ENCODE measurements at places on chromosomes 4 and X.

DNA sequence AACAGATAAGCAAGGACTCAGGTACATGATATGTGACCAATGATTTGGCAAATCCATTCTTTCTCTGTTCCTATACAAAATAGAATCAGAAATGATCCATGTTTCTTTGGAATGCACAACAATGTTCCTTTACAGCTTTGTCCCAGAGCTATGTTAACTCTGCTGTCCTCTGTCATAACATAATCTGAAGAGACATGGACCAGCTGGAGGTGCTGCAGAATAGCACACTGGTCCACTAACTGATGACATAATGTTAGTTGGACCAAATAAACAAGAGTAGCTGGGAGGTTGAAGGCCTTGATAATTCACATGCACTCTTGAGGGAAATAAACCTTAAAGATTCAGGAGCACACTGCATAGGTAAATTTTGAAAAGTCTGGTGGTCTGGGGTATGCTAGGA is 23.0 kb upstream of the DHX15 start:
- DNase-seq, result peak; percentile 13

GRCh38 chrX:135408794-135409193 is 12.9 kb upstream of the SMIM10L2A start:
- no peak for DNase-seq

DNA sequence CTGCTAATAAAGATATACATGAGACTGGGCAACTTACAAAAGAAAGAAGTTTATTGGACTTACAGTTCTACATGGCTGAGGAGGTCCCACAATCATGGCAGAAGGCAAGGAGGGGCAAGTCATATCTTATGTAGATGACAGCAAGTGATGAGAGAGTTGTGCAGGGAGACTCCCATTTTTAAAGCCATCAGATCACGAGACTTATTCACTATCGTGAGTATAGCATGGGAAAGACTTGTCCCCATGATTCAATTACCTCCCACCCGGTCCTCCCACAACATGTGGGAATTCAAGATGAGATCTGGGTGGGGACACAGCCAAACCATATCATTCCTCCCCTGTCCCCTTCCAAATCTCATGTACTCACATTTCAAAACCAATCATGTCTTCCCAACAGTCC is 50.9 kb upstream of the GRID2 start:
- DNase-seq, result no peak

DNA sequence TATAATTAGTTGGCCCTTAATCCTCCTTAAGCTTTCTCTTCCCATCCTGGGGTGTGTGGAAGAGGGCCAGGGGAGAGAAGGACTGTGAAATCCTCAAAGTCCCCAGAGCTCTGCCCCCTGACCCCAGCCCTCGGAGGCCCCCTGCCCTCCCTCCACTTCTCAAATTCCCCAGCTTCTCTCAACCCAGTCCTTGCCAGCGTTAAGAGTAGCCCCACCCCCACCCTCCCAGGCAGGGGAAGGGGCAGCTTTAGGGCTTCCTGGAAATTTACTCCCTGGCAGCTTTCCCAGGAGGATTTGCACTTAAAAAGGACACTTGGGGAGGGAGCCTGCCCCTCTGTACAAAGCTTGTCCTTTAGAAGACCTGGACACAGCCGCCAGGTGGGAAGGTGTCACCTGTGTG is 11.8 kb upstream of the CD40LG start:
- no peak for DNase-seq

- DNase-seq, result no peak
Observed at GRCh38 chr4:866761-867390, 40.9 kb upstream of the CPLX1 start.

DNA sequence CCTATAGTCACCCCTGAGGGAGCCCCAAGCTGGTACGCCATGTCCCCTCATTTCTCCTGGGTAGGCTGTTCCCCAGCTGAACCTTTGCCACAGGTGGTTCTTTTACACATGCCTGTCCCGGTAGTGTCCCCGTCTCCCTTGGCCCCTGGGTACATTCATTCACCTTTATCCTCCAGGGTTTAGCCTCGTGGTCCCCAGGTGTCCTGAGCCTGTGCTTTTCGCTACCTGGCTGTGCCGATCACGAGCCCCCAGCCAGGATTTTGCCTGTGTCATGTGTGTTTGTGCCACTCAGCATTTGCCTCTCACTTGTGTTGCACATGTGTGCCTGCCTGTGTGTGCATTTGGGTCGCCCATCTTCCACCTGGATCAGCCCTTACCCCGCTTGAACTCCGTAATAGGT is 57.6 kb downstream of the GPR143 start:
- DNase-seq, result no peak

DNA sequence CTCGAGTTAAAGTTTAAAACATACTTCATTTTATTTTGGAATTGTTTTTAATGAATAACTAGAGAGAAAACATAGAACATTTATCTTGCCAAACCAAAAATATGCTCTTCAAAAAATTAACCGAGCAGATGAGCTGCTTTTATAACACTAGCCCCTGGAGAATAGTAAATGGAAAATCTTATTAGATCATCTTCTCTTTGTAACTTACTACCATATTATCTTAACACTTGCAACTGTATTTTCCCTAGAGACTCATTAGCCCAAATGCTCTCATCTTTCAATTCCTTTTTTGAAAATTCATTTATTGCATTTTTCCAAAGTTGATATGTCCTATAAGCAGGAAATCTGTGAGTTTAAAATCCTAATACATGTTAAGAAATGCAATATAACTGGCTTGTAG is 143.3 kb downstream of the CAMK2D start:
- DNase-seq, result no peak

GRCh38 chr4:188879598-188879997 is 740.4 kb downstream of the TRIML1 start:
- no peak for DNase-seq

DNA sequence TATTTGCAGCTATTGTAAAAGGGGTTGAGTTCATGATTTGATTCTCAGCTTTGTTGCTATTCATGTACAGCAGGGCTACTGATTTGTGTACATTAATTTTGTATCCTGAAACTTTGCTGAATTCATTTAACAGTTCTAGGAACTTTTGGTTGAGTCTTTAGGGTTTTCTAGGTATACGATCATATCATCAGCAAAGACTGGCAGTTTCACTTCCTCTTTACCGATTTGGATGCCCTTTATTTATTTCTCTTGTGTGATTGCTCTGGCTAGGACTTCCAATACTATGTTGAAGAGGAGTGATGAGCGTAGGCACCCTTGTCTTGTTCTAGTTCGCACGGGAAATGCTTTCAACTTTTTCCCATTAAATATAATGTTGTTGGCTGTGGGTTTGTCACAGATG is 48.1 kb downstream of the NPY1R start:
- DNase-seq, result no peak

GRCh38 chrX:21493226-21493830 is 119.1 kb downstream of the CNKSR2 start:
- no peak for DNase-seq

DNA sequence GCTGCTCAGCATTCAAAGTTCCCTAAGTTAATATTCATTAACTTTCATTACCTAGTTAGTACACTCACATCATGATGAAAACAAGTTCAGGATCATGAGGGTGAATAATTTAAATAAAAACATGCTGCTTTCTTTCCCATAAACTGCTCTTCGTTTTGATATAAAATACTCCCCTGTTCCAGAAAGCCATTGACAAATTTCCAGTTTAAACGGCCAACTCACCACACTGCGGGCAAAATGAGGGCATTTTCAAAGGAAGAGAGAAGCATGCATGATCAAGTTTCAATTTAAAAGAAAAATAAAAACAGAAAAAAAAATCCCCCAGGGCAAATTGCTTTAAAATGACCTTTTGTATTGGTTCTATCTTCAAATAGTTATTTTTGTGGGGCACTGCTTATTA is 69.6 kb downstream of the EPHA5 start:
- DNase-seq, result no peak

DNA sequence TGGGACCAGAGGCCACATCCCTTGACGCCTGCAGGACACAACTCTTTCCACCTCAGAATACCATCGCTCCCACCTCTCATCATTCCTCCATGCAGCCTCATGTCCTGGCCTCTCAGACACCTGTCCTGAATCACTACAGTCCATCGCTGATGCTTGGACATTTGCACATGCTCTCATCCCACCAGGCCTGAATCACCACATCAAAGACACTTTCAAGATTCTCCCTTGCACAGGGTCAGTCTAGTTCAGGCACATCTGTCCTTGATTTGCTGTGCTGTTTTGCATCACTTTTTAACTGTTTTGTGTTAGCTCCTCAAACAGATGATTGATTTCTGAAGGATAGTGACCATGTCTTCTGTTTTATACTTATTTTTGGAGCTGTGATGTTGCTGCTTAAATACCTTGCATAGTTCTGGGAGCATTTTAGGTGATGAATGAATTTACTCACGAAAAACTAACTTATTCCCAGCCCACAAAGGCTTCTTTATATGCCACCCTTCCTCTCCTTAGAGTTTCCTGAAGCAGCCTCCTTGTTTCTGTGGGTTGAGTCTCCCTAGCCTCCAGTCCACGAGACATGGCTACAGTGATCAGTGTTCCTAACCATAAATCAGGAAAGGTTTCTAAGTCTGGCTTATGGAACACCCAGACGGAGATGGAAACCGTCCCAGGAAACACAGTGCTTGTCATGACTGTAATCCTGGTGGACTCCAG is 2.6 kb downstream of the FAM114A1 start:
- no peak for DNase-seq

GRCh38 chrX:2514131-2514530 is 13.4 kb upstream of the DHRSX start:
- DNase-seq, result no peak

- peak; percentile 18 for DNase-seq
Observed at GRCh38 chr4:159608436-159608835, 505.6 kb downstream of the RAPGEF2 start.

DNA sequence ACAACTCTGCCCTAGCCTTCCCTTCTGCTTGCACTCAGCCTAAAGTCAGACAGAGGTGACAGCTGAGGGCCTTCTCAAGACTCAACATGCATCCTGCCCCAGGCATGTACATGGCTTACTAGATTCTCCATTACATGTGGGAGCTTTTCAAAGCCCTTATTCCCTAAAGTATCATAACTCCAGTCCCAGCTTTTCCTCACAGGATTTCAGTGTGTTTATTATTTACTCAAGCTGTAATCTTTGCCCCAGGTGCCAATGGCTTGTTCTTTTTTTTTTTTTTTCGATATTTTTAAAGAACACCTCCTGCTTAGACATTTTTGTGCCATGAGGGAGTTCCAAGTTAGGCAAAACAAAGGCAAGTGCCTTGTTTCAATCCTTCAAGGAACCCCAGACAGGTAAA is 154.0 kb upstream of the RADX start:
- no peak for DNase-seq

DNA sequence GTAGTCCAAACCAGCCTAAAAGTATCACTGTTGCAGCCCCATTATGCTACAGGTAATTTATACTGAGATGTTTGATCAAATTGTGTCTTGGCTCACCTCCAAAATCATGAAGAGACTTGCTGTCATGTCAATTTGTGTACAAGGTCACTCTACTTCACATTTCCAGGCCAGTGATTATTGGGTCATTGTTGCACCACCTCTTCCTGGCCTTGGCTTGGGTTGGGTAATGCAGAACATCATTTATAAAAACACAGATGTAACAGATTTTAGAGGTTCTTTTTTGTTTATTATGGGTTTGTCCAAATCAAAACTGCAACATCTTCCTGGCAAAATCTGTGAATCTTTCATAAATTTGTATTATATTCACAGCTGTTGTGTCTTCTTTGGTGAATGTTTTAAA is 459.5 kb downstream of the ANKRD50 start:
- no peak for DNase-seq

Measured in midbrain (tissue), 1 donor.